G401 (cell line): ENCODE measurements at places on chromosomes 3 and 15. TPM values are rescaled to one million over a fixed set of nuclear protein-coding genes. Genes with fewer than 3 reads are reported as not detected.

SAMD7 gene
- total RNA-seq, result not detected in 2 replicates

ZBED2 gene
- total RNA-seq, result not detected in 2 replicates

FSIP1 gene
- 0.41 and 0.92 TPM in 2 replicates for total RNA-seq

FAM81A gene
- total RNA-seq, result not detected in 2 replicates

HOMER2 gene
- 36.0 and 40.4 TPM in 2 replicates for total RNA-seq

PDCD6IP gene
- total RNA-seq, result 54.3 and 85.6 TPM in 2 replicates

RNF123 gene
- 24.9 and 34.0 TPM in 2 replicates for total RNA-seq

TRPM1 gene
- 3.2 TPM in 1 of 2 replicates, not detected in the other for total RNA-seq

THPO gene
- total RNA-seq, result 0.12 and 0.20 TPM in 2 replicates

ARGFX gene
- not detected in 2 replicates for total RNA-seq

TNIK gene
- 0.03 TPM in 1 of 2 replicates, not detected in the other for total RNA-seq

TUSC7 gene
- not detected in 2 replicates for total RNA-seq

FAM3D gene
- total RNA-seq, result not detected in 2 replicates

RBPMS2 gene
- 0.12 and 0.27 TPM in 2 replicates for total RNA-seq

LRRC31 gene
- not detected in 2 replicates for total RNA-seq

ARHGEF26 gene
- 10.6 and 12.8 TPM in 2 replicates for total RNA-seq

NDUFB4 gene
- 127 and 148 TPM in 2 replicates for total RNA-seq

LINGO1 gene
- total RNA-seq, result 8.8 and 16.0 TPM in 2 replicates

TMCO5A gene
- not detected in 2 replicates for total RNA-seq

C3orf22 gene
- total RNA-seq, result not detected in 2 replicates

ROBO2 gene
- not detected in 2 replicates for total RNA-seq

UACA gene
- total RNA-seq, result 32.3 and 82.5 TPM in 2 replicates

MKRN3 gene
- 0.25 TPM in 1 of 2 replicates, not detected in the other for total RNA-seq

IL17RB gene
- 0.12 and 0.54 TPM in 2 replicates for total RNA-seq

ADGRG7 gene
- total RNA-seq, result not detected in 2 replicates

LMOD3 gene
- not detected in 2 replicates for total RNA-seq

MBD4 gene
- 14.0 and 18.9 TPM in 2 replicates for total RNA-seq

ALDH1A3 gene
- total RNA-seq, result not detected in 2 replicates

DPPA2 gene
- not detected in 2 replicates for total RNA-seq

IGSF10 gene
- total RNA-seq, result 0.07 TPM in 1 of 2 replicates, not detected in the other

GOLGA8M gene
- total RNA-seq, result not detected in 2 replicates

MAGEL2 gene
- not detected in 2 replicates for total RNA-seq

CCR8 gene
- total RNA-seq, result not detected in 2 replicates

SMAD6 gene
- total RNA-seq, result 84.0 and 102 TPM in 2 replicates

GOLGA8T gene
- not detected in 2 replicates for total RNA-seq

PPP1R14D gene
- not detected in 2 replicates for total RNA-seq

NPAP1 gene
- total RNA-seq, result not detected in 2 replicates

PSTPIP1 gene
- total RNA-seq, result not detected in 2 replicates

RAB6B gene
- total RNA-seq, result 2.5 and 4.3 TPM in 2 replicates

QARS1 gene
- total RNA-seq, result 274 and 325 TPM in 2 replicates

SLC9C1 gene
- not detected in 2 replicates for total RNA-seq

HES1 gene
- total RNA-seq, result 3.3 and 6.6 TPM in 2 replicates

GPR156 gene
- not detected in 2 replicates for total RNA-seq

ABHD10 gene
- 26.5 and 39.9 TPM in 2 replicates for total RNA-seq

B3GALNT1 gene
- not detected in 2 replicates for total RNA-seq

EPB42 gene
- total RNA-seq, result not detected in 2 replicates

PLA2G4E gene
- total RNA-seq, result not detected in 2 replicates

WDR93 gene
- 0.25 and 0.64 TPM in 2 replicates for total RNA-seq

CACNA2D3 gene
- total RNA-seq, result not detected in 2 replicates

GNAT1 gene
- total RNA-seq, result not detected in 2 replicates

SAMMSON gene
- not detected in 2 replicates for total RNA-seq

EBLN2 gene
- total RNA-seq, result 1.5 and 4.9 TPM in 2 replicates

MCTP2 gene
- not detected in 2 replicates for total RNA-seq

CELF6 gene
- total RNA-seq, result 0.07 and 0.18 TPM in 2 replicates

WDR72 gene
- not detected in 2 replicates for total RNA-seq

PLIN1 gene
- 0.07 TPM in 1 of 2 replicates, not detected in the other for total RNA-seq

LDHAL6B gene
- not detected in 2 replicates for total RNA-seq

C2CD4A gene
- total RNA-seq, result not detected in 2 replicates

TPRG1 gene
- not detected in 2 replicates for total RNA-seq
